ENCODE measurements at places on chromosomes 12 and 14.

DNA sequence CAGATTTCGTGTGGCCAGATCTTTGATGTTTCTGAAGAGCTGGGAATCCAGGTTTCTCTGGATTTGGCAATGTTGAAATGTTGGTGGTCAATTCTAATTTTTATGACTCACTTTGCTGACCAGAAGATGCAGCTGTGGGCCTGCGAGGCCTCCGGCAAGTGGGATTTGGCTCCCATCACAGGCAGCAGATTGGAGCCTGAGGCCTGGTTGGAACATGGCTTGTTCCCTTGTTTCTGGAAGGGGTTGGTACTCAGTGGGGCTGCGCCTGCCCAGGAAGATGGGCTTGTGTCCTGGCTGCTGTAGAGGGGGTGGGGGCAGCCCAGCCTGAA, 23.1 kb downstream of the FBRSL1 start:
- DNase-seq: no peak

GRCh38 chr12:128794661-128795529, 28.9 kb downstream of the SLC15A4 start:
- no peak for DNase-seq

- DNase-seq: no peak
Measured at GRCh38 chr14:105330491-105330895, 15.9 kb downstream of the PACS2 start.

- DNase-seq: peak; percentile 82
Measured at GRCh38 chr12:569803-570434, 93.3 kb downstream of the NINJ2 start.

- DNase-seq: no peak
Measured at GRCh38 chr14:49549881-49550280, 36.3 kb downstream of the RPS29 start.

DNA sequence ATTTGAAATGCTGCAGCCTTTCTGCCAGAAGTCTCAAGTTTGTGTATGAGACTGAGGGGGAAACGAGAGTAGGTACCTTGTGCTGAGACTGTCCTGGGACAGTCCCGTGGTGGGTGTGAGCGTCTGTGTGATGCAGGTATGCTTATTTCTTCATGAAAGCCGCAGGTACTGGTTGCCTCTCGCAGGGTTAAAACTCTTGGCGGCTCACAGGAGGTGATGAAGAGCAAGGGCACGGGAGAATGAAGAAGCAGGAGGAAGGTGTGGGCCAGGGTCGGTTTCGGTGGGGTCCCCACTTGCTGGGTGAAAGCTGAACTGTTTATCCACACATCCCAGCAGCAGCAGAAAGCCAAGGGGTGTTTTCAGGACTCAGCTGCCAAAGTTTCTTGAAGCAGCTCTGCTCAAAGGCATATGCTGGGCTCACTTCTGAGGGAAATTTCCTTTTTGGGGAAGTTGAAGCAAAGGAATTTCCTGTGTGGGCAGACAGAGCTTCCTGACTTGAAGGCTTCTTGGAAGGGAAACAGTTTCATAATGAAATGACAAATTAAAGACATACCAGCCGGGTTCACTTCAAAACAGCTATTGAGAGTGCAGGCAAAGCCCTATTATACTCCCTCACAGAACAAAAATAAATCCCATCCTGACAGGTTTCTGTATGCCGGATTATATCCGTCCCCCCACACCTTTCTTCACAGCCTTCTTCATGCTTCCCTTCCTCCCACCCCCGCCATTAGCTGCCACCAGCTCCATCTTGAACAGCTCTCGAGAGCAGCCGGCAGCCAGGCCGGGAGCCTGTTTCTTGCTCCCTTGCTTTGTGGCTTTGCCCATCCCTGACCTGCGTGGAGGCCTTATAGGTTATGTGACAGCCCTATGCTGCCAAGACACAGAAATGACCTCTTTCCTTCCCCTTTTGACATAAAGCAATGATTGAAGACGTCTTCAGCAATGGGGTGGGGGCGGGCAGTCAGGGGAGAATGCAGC, 116.6 kb downstream of the ETV6 start:
- DNase-seq: no peak

DNA sequence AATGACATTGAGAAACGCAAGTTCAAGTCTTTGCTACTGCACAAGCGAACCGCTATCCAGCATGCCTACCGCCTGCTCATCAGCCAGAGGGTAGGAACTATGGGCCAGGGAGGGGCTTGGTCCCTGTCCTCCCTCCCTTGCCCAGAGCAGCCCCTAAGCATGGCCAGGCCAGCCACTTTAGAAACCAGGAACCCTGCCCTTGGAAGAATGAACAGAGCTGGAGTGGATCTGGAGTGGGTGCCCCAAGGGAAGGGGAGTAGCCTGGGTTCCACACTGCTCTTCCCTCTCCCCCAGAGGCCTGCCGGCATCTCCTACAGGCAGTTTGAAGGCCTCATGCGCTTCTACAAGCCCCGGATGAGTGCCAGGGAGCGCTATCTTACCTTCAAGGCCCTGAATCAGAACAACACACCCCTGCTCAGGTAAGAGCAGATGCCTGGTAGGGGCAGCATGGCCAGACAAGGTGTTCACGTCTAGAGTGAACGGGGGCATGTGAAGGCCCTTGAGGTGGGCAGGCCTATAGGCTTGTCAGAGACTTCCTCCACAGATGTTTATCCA, 55.8 kb downstream of the TPCN1 start:
- no peak for DNase-seq

GRCh38 chr12:31582155-31582554, 8.8 kb downstream of the DENND5B start:
- no peak for DNase-seq

DNA sequence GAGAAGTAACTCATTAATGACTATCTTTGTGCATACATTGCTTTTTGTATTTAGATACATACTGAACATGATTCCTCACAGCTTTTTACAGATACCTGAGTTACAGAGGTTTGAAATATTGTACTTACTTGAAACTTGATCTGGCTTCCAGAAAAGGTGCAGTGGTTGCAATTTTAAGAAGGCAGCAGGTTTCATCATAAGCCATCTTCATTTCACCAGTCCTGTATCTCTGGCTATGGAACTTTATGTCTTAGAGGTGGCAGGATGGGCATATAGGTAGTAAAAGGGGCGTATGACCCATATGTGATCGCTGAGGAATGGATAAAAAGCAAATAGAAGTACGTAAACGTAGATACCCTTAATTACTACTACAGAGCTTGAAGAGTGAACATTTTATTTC, 13.7 kb downstream of the ZBTB1 start:
- DNase-seq: no peak

GRCh38 chr12:114981036-114981435, 297.1 kb upstream of the TBX3 start:
- DNase-seq: no peak

- no peak for DNase-seq
Measured at GRCh38 chr12:125744201-125744600, 679.0 kb downstream of the AACS start.

GRCh38 chr12:130064999-130065398, 97.3 kb upstream of the FZD10 start:
- no peak for DNase-seq

DNA sequence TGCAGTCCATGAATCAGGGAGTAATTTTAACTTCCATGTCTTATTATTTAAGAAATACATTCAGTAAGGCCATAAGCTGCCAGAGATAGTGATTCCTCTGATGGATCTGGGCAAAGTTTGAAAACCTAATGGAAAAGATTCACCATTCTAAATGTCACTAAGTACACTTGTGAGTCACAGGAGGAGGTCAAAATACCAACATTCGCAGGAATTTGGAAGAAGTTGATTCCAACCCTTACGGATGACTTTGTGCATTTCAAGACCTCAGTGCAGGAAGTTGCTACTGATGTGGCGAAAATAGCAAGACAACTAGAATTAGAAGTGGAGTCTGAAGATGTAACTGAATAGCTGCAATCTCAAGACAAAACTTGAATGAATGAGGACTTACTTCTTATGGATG, 69.8 kb downstream of the OSBPL8 start:
- no peak for DNase-seq

DNA sequence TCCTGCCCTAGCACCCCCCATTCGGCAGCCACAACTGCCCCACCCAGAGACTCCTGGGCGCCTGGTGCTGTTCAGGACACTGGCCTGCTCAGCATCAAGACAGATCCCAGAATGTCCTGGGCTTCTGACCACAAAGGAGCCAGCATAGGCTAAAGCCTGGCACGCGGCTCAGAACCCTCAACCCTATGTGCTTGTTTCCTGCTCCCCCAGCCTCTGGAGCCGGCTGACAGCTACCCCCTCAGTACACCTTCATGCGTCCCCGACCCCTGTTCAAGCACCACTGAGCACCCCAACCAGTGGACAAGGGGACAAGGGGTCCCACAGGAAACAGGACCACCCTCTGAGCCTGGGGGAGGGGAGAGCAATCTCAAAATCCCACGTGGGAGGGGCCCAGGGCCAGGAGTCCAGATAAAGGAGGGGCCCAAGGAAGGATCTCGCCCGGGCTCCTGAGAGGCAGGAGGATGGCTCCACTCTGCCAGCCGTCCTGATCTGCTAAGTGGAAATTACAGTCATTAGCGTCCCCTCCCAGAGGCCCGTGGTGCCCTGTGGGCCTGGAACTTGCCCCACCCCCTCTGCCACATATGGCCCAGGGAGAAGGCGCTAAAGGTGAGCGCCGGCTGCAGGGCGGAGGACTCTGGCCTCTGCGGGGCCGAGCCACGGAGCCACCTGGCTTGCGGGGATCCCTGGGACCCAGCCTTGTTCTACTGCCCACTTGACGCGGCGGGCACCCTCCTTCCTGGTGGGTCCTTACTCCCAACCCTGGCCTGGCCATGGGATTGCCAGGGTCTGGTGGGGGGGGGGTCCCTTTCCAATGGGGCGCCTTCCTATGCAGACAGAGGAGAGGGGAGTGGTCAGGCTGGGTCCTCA, 27.2 kb upstream of the GPR132 start:
- DNase-seq: no peak

DNA sequence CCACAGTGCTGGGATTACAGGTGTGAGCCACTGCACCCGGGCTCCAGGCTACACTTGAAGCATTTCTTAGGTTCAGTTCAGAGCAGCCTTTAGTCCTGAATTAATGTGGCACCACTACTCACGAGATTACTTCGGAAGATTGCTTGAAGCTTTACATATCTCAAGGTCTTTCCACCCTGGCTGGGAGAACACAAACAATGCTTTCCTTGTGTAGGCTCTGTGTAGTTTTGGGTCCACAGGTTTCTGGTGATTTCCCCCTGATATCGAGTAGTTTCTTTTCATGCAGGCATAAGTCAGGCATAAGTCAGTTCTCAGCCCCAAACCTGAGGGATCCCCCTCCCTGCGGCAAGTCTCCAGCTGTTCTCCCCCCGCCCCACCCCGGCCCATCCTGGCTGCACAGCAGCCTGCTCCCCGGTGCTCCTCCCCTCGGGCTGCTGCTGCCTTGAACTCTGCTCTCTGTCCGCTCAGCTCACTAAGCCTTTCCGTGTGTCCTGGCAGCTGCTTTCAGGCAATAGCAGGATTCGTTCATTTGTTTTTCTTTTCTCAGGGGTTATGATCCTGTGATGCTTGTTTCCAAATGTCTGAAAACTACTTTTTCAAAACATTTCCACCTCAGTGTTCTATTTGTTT, 417.7 kb downstream of the TMEM121 start:
- DNase-seq: no peak

DNA sequence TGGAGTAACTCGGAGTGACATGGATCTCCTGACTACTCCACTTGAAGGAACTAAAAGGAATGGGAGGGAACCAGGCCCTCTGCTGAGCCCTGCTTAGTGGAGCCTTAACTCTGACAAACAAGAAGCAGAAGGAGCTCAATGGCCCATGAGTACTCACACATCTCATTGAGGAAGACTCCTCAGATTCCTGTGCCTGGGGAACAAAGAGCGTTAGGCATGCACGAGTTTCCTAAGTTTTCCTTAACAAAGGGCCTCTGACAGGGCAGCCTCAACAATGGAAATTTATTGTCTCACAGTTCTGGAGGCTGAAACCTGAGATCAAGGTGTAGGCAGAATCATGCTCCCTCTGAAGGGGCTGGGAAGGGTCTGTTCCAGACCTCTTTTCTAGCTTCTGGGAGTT, 185.7 kb upstream of the NTF3 start:
- DNase-seq: no peak

DNA sequence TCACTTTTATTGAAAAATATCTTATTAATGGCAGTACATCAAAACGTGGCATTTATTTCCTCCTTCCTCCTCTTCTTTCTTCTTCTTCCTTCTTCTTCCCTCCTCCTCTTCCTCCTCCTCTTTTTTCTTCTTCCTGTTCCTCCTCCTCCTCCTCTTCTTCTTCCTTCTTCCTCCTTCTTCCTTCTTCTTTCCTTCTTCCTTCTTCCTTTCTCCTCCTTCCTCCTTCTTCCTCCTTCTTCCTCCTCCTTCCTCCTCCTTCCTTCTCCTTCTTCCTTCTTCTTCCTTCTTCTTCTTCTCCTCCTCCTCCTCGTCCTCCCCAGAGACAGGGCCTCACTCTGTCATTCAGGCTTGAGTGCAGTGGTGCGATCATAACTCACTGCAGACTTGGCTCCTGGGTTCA, 457.2 kb downstream of the AEBP2 start:
- no peak for DNase-seq

GRCh38 chr12:124159655-124160054, 135.2 kb upstream of the RFLNA start:
- no peak for DNase-seq

DNA sequence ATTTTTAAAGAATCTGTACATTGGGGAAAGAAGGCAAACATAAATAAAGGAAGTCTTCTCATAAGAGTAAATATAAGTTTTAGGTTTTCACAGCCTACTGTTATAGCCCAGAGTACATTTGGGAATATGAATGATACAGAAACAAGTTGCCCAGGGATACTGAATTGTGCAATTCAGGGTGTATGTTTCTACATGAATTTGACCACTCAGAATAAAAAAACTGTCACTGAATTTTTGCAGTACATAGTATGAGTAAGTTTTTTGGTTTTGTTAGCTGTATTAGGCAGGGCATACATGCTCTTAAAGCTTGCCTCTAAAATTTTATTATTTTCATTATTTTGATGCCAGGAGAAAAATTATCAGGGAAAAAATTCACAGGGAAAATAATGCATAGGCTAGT, 6.6 kb upstream of the PCNX4 start:
- no peak for DNase-seq

DNA sequence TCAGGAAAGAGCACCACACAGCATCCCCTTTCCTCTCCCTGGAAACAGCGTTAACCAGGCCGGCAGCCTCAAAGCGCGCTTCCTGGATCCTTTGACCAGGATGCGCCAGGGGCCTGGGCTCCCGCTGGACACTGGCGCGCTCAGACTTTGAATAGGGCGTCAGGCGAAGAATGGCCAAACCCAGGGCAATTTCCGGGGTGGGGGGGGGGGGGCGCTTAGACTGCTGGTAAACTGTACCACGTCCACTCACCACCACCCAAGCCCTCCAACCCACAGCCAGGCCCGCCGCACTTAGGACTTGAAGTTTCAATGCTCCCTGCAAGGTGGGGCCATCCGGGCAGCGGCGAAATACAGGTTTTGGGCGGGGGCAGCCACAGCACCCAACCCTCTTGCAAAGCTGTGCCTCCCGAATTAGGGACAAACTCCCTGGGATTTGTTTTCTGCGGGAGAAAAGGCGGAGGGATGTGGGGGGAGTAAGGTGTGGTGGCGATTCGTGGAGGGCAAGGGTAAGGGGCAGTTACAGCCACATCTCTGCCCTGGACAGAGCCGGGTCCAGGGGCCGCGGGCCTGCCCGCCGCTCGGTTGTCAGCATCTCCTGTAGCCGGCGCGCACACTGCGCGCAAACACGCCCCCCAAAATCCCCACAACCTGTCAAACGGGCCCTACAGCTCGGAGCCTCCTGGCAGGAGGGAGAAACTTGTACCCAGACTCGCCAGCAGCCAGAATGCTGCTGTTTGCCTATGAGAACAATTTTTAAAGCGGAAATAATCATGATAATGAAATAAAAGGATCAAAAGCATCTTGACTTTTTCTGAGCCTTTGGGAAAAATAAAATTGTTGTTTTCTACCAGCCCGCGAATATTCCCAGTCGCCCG, 958 bp downstream of the RTN1 start:
- no peak for DNase-seq

GRCh38 chr12:47808050-47808449, 11.7 kb downstream of the HDAC7 start:
- DNase-seq: no peak
